EH (cell line): ENCODE measurements at places on chromosomes 4 and X.
A peak's percentile ranks its signal among the peaks of the same experiment; 100 is the strongest.

DNA sequence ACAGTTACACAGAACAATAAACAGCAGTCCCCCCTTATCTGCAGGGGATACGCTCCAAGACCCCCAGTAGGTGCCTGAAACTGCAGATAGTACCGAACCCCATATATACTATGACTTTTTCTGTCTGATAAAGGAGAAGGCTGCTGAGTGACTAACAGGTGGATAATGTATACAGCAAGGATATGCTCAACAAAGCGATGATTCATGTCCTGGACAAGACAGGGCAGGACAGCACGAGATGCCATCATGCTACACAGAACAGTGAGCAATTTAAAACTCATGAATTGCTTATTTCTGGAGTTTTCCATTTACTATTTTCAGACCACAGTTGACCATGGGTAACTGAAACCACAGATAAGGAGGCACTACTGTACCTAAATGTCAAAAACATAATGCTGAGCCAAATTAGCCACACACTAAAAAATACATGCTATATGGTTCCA, 76.1 kb downstream of the MANBA start:
- peak; percentile 19 for DNase-seq

GRCh38 chr4:152309418-152309817, 226.5 kb downstream of the FBXW7 start:
- peak; percentile 55 for DNase-seq

GRCh38 chrX:154401918-154402621, 3.9 kb downstream of the RPL10 start:
- DNase-seq = peak; percentile 37

DNA sequence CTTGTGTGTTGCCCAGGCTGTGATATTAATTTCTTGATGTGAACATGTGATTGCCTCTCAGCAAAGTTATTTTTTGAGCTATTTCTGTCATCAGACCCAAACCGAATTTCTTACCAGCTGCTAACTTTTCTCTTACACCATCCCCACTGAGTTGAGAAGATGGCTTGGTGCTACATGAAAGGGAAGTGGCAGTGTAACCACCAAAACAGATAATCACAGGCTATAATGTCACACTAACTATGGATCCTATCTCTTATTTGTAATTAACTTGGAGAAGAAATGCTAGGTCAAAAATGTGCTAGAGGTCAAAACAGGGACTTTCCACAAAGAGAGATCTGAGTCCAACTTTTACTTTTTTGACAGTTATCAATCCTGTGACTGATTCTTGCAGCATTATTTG, 43.8 kb downstream of the ELOVL6 start:
- no peak for DNase-seq

DNA sequence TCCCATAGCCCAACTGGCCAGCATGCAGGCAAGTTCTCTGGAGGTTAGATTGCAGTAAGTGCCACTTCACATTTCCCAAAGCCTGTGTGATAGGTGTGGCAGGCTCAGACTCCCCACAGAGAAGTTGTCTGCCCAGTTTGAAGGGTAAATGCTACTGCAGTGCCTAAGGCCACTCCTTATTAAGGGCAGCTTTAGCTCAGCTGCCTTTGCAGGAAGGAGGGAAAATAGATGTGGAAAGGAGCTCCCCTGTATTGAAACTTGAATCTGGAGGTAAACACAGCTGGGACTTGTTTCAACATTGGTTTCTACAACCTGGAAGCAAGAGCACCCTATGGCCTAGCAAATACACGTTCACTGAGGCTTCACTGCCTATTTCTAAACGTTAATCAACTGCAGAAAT, 22.4 kb downstream of the NEXMIF start:
- DNase-seq = no peak

GRCh38 chrX:110036162-110037033, 33.5 kb downstream of the TMEM164 start:
- no peak for DNase-seq

GRCh38 chr4:159390648-159391047, 287.8 kb downstream of the RAPGEF2 start:
- DNase-seq = peak; percentile 99

- no peak for DNase-seq
These were observed 14.8 kb downstream of the NAT8L start for GRCh38 chr4:2073808-2074481.

- DNase-seq = peak; percentile 20
These were observed 1297.3 kb downstream of the C4orf33 start for GRCh38 chr4:130393231-130393630.

DNA sequence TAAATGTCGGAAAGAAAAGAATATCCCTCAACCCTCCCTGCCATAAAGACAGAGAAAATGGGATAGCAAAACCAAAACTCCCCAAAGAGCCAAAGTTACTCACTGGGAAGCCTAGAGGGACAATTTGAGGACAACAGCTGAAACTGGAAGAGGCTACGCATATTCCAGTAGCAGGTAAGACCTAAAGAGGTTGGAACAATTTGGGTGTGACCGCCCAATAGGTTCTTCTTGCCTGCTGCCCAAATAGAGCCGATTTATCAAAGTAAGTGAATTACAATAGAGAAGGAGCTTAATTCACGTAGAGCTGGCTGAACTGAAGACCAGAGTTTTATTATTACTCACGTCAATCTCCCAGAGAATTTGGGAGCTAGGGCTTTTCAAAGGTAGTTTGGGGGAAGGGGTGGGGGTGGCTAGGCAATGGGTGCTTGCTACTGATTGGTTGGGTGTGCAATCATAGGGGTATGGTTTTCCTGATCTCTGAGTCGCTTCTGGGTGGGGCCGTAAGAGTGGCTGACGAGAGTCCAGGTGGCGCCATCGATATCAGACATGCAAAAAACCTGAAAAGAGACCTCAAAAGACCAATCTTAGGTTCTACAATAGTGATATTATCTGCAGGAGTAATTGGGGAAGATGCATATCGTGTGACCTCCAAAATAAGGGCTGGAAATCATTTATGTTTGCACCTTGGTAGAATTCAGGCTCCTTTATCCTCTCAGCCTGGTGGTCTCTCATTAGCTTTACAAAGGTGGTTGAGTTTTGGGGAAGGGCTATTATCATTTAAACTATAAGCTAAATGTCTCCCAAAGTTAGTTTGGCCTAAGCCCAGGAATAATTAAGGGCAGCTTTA, 39.0 kb upstream of the SLC7A3 start:
- DNase-seq = no peak

- peak; percentile 6 for DNase-seq
These were observed 296.1 kb upstream of the ANKRD50 start for GRCh38 chr4:125008676-125009075.

DNA sequence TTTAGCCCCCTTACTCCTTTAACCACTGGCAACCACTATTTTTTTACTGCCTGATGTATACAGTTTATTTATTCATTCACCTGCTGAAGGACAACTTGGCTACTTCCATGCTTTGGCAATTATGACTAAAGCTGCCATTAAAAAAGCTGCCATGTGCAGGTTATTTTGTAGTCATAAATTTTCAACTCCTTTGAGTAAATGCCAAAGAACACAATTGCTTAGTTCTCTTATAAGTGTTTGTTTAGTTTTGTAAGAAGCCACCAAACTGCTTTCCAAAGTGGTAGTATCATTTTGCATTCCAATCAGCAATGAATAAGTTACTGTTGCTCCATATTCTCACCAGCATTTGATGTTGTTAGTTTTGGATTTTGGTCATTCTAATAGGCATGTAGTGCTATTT, 1831.8 kb downstream of the PCDH7 start:
- no peak for DNase-seq

DNA sequence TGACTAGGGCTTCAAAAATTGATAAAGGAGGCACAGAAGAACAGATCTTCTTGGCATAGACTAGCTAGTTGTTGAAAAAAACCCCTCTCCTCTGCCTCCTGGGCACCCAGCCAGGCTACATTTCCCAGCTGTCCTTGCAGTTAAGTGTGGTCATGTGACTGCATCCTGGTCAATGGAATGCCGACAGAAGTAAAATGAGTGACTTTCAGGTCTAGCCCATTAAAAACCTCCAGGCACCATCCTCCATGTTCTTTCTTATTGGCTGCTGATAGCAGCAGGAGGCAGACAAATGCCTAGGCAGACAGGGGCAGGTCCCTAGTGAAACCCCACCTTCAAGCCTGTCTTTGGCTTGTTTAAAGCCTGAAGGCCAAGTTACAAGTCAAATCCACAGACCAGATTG, 35.3 kb downstream of the ATXN3L start:
- DNase-seq = peak; percentile 4
